ENCODE measurements at places on chromosomes 11 and 22. TPM values are rescaled to one million over a fixed set of nuclear protein-coding genes. Genes with fewer than 3 reads are reported as not detected.

TRIM6 gene
- 5.1 TPM for total RNA-seq

PDXP gene
- 14.0 TPM for total RNA-seq

ANGPTL5 gene
- not detected for total RNA-seq

PAAF1 gene
- 14.7 TPM for total RNA-seq

LDLRAD3 gene
- 5.4 TPM for total RNA-seq

FZD4 gene
- total RNA-seq, result 29.6 TPM

CCDC117 gene
- total RNA-seq, result 16.6 TPM

OR52I2 gene
- total RNA-seq, result not detected

CFAP300 gene
- 3.2 TPM for total RNA-seq

ARHGAP20 gene
- 3.0 TPM for total RNA-seq

INSC gene
- 0.46 TPM for total RNA-seq

EXPH5 gene
- total RNA-seq, result 0.26 TPM

ASCL2 gene
- not detected for total RNA-seq

ROBO4 gene
- 1.2 TPM for total RNA-seq

CAT gene
- 52.0 TPM for total RNA-seq

TMEM45B gene
- total RNA-seq, result not detected

CCDC134 gene
- total RNA-seq, result 8.0 TPM

OOSP2 gene
- not detected for total RNA-seq

ZBED5 gene
- total RNA-seq, result 21.2 TPM

MOGAT2 gene
- not detected for total RNA-seq

GPR83 gene
- total RNA-seq, result not detected

TRIM48 gene
- total RNA-seq, result not detected

FJX1 gene
- 52.1 TPM for total RNA-seq

FAM180B gene
- not detected for total RNA-seq

C11orf86 gene
- not detected for total RNA-seq

SLC22A9 gene
- not detected for total RNA-seq

CRYBB3 gene
- not detected for total RNA-seq

KLHDC7B gene
- total RNA-seq, result 0.63 TPM

ART1 gene
- total RNA-seq, result not detected

OR4D5 gene
- not detected for total RNA-seq

PLEKHB1 gene
- total RNA-seq, result 2.5 TPM

SLCO2B1 gene
- 0.03 TPM for total RNA-seq

LTO1 gene
- total RNA-seq, result 28.0 TPM

DNAJB7 gene
- total RNA-seq, result not detected

C11orf91 gene
- total RNA-seq, result 0.17 TPM

NAV2 gene
- total RNA-seq, result 12.6 TPM

NNMT gene
- 384 TPM for total RNA-seq

TRPM5 gene
- total RNA-seq, result not detected

MRGPRE gene
- total RNA-seq, result 0.20 TPM

CD59 gene
- total RNA-seq, result 1,796 TPM

OOSP3 gene
- total RNA-seq, result not detected

SEC14L6 gene
- total RNA-seq, result 0.40 TPM

MIOX gene
- total RNA-seq, result 0.10 TPM

CDCA5 gene
- 1.6 TPM for total RNA-seq

FGF3 gene
- total RNA-seq, result not detected
